Kasumi-1 (cell line): ENCODE measurements at places on chromosomes 2 and 18.

DNA sequence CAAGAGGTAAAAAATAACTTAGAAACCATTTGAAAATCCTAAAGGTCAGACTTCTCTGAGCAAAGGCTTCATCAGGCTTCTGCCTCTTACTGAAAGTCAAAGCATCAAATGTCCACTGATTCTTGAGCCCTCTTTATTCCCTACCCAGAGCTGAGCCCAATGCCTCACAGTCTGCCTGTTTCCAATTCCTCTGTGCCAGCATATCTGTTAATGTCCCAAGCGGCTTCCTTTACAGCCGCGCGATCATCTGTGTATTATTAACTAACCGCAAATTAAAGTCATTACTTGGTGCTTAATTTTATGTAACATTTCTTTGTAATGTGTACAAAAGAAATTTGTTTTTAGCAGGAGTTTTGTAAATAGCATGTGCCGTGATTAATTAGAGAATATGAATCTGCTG, 418.8 kb upstream of the HNRNPA3 start:
- DNase-seq: no peak

- DNase-seq: no peak
Measured at GRCh38 chr2:3399381-3399780, 19.9 kb downstream of the TRAPPC12 start.

DNA sequence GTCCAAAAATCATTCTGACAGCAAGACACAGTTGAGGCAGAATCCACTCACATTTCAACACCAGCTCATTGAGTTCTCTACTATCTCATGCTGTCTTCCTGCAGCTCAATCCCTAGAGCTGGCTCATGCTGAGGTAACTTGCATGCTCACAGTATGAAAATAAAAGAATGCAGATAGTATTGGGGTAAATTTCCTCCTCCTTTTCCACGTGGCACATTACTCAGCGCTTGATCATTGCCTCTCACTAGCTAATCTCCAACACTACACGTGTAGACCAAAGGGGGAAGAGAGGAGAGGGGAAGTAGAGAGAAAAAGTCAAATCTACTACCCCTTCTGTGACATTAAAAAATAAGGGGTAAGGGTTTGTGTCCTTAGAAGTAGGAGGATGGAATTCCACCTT, 300.6 kb downstream of the AFF3 start:
- DNase-seq: no peak

DNA sequence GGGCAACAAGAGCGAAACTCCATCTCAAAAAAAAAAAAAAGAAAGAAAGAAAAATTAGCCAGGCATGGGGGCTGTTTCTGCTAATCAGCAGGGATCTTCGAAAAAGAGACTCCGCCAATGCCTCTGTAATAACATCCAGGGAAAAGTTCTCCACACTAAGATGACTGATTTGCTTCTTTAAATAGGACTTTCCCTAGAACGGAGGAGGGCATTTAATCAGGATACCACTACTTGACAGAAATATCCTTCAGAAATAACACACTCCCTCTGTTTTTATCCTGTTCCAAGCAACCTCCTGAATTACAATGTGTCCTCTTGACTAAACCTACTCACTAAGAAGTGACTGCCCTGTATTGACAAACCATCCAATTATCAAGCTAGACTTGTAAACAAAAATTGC, 21.7 kb downstream of the REV1 start:
- peak; percentile 3 for DNase-seq

DNA sequence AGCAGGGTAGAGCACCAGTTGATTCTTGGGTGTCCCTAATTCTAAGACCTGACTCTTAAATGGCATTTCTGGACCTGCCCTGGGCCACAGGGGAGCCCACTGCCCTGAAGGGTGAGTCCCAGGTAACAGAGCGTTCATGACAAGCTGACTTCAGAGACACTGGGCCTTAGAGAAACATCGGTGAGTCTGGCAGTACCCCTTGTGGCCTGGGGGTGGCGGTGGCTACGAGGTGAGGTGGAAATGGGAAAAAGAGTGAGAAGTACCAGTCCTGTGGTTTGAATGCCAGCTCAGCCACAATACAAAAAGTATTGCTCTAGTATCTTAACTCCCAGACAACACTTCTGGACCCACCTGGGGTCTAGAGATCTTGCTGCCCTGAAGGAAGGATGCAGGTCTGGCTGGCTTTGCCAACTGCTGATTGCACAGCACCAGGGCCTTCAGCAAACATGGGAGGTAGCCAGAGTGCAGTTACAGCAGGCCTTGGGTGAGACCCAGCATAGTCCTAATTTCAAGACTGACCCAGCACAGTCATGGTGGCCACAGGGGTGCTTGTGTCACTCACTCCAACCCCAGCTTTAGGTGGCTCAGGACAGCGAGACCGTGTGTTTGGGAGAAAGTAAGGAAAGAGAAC, 44.5 kb downstream of the USP34 start:
- DNase-seq: peak; percentile 90

GRCh38 chr2:181998891-181999654, 13.4 kb downstream of the PPP1R1C start:
- DNase-seq: no peak

DNA sequence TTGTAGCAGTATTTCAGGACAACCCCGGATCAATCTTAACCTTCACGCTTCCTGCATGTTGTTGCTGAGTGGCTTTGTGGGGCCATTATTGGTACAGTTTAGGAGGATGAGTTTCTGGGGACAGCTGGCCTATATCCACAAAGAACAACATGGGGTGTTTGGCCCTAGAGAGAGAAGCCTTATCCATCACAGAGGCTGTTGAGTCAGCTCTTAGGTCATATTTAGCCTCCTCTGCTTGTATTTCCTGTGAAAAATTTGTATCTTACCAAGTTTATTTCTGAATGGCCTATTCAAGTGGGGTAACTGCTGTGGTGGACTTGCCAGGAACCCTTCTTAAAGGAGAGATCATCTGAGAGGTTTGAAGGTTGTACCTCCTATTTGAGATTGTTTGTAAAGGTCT, 77.6 kb downstream of the MAP4K4 start:
- DNase-seq: no peak

GRCh38 chr2:146189541-146189940, 1655.3 kb upstream of the ACVR2A start:
- DNase-seq: no peak

DNA sequence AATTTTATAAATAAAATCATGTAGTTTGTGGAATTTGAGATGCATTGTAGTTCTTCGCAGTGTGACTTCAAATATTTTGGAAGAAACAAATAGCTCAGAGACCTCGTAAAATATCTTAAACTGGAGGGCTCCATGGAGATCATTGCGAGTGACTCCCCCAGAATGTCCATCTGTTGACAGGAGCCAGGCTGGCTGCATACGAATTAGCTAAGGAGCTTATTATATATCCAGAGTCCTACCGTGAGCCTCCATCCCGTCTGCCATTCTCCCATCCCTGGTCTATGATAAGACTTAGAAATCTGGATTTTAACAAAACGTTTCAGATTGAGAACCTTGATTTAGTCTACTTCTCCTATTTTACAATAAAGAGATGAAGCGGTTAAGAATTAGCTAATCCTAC, 80.2 kb downstream of the MSH2 start:
- DNase-seq: no peak

GRCh38 chr2:200147371-200147770, 159.1 kb upstream of the SPATS2L start:
- DNase-seq: no peak

DNA sequence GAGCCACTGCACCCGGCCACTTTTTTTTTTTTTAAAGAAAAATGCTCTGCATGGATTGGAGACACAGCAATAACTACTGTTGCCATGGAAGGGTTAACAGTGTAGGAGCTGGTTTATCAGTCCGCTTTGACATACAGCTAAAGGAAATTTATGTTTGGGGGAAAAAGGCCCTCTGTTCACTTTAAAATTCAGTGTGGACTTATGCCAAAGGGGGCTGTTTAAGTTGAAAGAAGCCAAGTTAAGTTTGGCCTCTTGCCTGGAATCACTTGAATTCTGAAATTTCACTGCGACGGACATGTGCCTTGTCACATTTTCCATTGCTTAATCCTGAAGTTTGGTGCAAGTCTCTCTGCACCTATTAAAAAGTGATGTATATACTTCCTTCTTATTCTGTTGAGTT, 3.1 kb downstream of the KCNE4 start:
- DNase-seq: no peak

DNA sequence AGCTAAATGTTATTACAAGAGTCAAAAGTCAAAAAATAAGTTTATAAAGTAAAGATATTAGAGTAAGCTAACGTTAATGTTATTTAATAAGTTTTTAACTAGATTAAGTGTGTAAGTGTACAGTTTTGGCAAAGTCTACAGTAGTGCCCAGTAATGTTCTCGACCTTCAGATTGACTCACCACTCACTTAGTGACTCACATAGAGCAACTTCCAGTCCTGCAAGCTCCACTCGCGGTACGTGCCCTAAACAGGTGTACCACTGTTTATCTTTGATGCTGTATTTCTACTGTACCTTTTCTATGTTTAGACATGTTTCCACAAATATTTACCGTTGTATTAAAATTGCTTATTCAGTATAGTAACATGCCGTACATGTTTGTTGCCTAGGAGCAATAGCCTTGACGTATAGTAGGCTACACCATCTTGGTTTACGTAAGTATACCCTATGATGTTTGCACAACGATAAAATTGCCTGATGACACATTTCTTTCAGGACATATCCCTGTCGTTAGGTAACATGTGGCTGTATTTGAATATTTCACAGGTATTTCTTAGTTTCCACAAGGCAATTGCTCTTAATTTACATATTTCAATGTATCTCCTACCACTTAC, 1641.9 kb upstream of the PIK3C3 start:
- no peak for DNase-seq

- peak; percentile 15 for DNase-seq
Measured at GRCh38 chr2:160402501-160402900, 91.1 kb downstream of the RBMS1 start.

DNA sequence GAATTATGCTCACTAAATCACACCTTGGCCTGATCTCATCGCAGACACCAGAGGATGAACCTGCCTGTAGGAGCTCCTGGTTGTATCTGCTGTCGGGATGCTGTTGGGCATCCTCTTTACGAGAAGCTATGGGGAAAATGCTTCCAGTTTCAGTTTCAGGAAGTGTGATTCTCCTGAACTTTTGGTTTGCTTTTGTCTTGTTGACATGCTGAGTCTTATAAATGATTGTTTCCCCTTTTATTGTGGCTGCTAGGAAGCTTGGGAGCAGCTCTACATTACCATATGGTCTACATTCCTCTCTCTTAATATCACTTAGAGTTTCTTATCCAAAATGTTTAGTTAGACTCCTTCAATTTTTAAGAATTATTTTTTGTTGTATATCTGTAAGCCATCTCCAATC, 227.5 kb downstream of the MTX2 start:
- DNase-seq: no peak

- no peak for DNase-seq
Measured at GRCh38 chr18:21054252-21054821, 57.3 kb downstream of the ROCK1 start.

GRCh38 chr2:20501974-20502373, 55.1 kb downstream of the RHOB start:
- DNase-seq: no peak

DNA sequence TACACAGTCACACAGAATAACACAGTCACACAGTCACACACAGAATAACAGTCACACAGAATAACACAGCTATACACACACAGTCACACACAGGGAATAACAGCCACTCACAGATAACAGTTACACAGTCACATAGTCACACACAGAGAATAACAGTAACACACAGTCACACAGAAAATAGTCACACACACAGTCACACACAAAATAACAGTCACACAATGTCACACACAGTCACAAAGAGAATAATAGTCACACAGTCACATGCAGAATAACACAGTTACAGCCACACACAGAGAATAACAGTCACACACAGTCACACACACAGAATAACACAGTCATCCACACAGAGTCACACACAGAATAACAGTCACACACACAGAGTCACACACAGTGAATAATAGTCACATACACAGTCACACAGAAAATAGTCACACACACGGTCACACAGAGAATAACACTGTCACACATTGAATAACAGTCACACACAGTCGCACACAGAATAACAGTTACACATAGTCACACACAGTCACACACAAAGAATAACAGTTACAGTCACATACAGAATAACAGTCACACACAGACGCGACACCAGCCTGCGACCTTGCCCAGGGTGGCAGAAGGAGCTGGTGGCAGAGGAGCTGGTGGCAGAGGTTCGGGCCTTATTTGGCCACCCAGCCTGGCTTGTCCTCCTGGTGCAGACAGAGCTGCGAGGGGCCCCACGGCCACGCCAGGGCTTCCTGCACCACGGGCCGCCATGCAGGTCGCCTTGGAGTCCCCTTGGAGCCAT, 51.3 kb downstream of the RAMP1 start:
- no peak for DNase-seq

GRCh38 chr18:71221405-71221804, 932.6 kb downstream of the SOCS6 start:
- no peak for DNase-seq

- DNase-seq: no peak
Measured at GRCh38 chr18:35190948-35191697, 49.7 kb upstream of the ZNF397 start.
